ENCODE measurements at places on chromosomes 2 and 18.

GRCh38 chr2:224442071-224442967, 40.4 kb upstream of the FAM124B start:
- DNase-seq: no peak

DNA sequence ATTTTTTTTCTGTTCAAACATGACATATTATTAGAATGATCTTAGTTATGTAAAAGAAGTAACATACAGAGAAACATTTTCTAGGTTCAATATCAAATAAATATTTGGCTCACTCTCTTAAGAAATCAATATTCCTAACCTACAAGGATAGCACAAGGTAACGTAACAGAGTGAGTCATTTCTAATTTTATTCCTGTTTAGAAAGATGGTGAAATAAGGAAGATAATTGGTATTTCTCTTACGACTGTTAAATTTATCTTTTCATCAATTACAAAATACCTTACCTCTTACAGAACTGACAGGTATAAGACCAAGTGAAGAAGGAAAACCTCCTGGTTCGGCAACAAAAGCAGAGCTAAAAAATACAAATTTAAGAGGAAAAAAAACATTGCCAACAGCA, 45.1 kb downstream of the PRELID3A start:
- no peak for DNase-seq

- DNase-seq: no peak
These were observed 76.2 kb upstream of the EFEMP1 start for GRCh38 chr2:55999790-56000189.

DNA sequence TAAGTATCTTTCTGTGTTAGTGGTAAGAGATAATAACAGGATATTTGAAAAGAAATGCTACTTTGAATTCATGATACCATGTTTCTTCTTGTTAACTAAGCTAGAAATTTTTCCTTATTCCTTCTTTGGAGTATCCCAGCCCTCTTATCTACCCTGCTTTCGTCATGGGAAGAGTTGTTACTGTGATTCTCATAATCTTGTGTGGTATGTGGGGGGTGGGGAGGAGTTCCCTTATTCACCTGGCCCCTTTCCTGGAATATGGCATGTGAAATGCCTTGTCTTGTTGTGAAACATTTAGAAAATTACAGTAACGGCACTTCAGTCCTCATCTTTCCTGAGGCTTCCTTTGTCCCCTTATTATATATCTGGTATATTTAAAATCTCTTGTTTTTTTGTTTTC, 129.9 kb downstream of the NCOA1 start:
- DNase-seq: no peak

DNA sequence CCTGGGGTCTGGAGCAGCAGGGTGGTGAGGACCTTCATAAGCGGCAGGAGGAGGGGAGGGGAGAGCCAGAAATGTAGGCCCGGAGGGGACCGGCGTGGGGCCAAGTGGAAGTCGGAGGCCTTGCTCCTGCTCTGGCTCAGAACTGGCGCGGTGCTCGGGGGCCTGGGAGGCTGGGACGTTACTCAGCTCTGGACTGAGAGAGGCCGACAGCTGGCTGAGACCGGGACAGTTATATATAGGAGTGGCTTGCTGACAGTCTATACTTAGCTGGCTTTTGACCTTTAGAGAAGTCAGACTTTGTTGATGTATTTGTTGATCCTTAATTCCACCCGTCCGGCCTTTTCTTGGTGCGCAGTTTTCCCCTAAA, 15.7 kb downstream of the IGFBP5 start:
- no peak for DNase-seq

DNA sequence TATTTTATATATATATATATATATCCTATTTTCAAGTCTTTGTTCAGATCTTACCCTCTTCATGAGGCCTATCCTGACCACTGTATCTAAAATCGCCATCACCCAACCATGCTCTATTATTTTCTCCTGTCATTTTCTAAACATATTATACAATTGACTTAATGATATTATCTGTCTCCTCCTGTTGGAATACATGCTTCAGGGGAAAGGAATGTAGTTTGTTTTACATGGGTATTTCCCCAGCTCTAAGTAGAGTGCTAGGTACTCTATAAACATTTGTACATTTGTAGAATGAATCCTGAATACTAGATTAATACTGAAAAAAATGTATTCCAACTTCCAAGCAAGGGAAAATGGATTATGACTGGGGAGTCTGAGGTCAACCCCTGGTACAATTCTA, 26.2 kb downstream of the TTC21B start:
- DNase-seq: no peak

GRCh38 chr2:216659276-216659675, 26.1 kb downstream of the IGFBP2 start:
- no peak for DNase-seq

DNA sequence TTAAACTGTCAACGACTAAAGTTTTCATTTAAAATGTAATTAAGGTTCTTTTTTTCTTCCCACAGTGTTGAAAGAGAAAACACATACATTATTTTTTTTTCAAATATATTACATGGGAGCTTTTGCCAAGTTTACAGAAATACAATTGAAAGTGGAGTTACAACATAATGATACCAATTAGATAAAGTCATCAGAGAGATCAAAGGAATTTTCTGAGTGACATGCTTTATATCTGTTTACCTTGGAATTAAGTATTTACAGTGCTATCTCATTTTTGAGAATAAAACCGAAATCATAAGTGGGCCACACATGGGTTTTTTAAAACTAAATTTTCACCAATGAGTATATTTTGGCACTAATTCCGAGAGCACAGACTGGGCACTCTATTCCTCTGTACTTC, 165.2 kb downstream of the RAPGEF4 start:
- no peak for DNase-seq

GRCh38 chr2:181553244-181553643, 96.1 kb downstream of the ITGA4 start:
- no peak for DNase-seq

Measured in effector CD8-positive, alpha-beta T cell (primary cell).